Skin of body (tissue), 3 donors: ENCODE measurements at places on chromosomes 5 and 9.

GRCh38 chr5:113794981-113795380 is 281.5 kb downstream of the YTHDC2 start:
- DNase-seq = no peak

DNA sequence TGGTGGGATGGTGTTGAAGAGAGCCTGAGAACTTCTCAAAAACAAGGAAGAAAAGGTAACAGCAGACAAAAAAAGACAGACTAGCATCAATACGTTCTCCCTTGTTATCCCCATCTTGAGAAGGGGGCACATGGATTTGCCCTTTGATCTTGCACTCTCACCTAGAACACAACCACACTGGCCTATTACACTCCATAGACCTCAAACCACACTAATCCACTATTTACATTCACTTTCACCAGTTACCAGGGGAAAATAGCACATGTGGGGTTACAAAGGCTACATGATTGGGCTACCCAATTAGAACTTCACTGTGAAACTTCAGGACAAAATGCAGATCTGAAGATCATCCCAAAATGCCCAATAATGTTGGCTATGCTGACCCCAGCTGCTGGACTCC is 72.6 kb upstream of the SELENOP start:
- no peak for DNase-seq

GRCh38 chr9:114968671-114969070 is 38.3 kb upstream of the TNFSF8 start:
- DNase-seq = no peak

DNA sequence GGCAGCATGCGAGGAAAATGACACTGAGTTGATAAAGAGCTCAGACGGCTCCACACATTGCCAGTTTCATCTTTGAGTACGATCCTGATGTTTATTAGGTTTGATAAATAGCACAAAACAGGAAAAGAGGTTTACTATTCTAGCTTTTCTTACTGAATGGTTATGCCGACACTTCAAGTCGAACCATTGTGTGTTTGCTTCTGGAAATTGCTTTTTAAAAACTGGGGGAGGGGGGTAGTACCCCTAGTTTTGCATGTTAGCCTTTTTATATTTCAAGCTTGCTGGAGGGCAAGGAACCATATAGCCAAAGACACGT is 5.2 kb downstream of the PTCH1 start:
- DNase-seq = no peak

- no peak for DNase-seq
These were observed 88.0 kb downstream of the INIP start for GRCh38 chr9:112629671-112630485.

- no peak for DNase-seq
These were observed 278.7 kb downstream of the PARP8 start for GRCh38 chr5:50945139-50945538.

- DNase-seq = no peak
These were observed 280.5 kb downstream of the TUSC1 start for GRCh38 chr9:25397746-25398145.

DNA sequence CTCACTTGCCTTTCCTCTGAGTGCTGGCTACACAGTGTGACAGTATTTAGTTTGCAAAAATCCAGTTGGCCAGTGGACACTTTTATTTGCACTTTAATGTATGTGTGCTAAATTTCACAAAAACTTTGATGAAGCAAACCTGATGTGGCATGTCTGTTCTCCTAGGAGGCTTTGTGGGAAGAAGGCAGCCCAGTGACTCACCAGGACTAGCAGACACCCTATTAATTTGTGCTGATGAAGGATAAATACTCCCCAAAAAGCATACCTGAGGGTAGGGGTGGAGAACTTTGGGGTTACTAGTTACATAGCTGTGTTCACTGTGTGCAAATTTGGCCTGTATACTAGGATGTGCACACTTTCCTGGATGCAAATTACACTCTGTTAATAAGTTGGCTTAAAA is 39.3 kb upstream of the IPPK start:
- no peak for DNase-seq

GRCh38 chr5:32458880-32459495 is 14.4 kb upstream of the ZFR start:
- no peak for DNase-seq

GRCh38 chr5:170265522-170265921 is 32.1 kb downstream of the LCP2 start:
- DNase-seq = peak; percentile 88

GRCh38 chr5:78757269-78758053 is 108.9 kb upstream of the LHFPL2 start:
- peak; percentile 82 for DNase-seq

DNA sequence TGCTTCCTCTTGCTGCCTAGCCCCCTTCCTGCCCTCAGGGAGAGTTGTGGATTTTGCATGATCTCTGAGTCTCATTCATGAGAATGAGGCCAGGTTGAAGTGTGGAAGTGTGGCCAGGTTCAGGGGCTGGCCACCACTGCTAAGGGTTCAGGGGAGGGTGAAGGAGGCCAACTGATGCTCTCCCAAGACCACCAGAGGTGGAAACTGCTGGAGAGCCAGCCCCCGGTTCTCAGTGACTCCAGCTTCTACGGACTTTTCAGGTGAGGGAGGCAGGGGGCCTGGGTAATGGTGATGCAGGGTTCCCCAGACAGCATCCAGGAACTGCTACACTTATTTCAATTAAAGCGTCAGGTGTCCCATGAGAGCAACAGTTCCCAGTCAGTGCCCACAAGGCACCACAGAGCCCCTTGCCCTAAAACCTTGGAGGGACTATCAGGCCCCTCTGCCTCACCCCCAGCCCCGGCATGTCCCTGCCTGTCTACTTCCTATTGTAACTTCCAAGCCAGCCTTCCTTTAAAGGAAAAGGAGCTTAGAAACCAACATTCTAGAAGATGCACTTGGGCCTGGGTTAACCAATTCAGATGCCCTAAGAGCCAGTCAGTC is 50.1 kb downstream of the AMBP start:
- DNase-seq = no peak

- no peak for DNase-seq
These were observed 332.6 kb upstream of the PDE4D start for GRCh38 chr5:60226128-60226527.

DNA sequence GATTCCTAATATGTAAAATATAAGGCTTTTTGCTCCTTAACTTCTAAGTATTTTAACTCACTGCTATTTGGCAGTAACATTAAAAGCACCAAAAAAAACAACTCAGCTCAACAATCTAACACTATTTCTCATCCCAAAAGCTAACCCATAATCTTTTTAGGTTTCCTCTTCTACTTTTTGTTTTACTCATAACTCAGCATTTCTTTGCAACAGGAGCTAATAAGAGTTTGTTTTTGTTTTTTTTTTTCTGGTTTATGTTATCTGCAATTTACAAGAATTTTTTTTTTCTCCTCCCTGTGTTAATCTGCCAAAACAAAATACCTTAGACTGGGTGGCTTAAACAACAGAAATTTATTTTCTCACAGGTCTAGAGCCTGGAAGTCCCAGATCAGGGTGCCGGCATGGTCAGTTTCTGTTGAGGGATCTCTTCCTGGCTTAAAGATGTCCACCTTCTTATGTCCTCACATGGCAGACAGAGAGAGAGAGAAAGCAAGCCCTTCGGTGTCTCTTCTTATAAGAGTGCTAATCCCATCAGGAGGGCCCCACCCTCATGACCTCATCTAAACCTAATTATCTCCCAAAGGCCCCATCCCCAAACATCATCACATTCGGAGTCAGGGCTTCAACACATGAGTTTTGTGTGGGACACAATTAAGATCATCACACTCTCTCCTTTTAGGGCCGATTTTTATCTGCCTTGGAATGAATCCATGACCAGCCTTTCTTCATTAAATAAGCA is 31.2 kb downstream of the ARL15 start:
- no peak for DNase-seq

GRCh38 chr5:139531772-139532169 is 29.4 kb upstream of the UBE2D2 start:
- DNase-seq = no peak

- DNase-seq = no peak
These were observed 27.0 kb downstream of the ABITRAM start for GRCh38 chr9:108961151-108961550.

DNA sequence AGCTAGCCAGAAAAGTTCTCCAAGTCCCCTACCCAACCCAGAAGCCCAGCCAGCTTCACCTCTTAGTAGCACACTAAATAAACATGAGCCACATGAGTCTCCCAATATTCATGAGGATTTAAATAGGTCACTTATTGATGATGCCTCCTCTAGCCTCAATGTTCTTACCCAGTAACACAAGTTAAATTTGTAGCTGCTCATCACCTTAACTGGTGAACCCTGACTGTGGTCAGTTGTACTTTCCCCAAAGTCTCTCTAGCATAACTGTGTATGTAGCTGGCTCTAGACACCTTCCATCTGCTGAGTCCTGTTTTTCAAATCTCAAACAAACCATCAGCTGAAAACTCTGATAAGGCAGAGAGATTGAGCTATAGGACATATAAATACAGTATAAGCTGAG is 100.3 kb upstream of the ELAVL2 start:
- no peak for DNase-seq

DNA sequence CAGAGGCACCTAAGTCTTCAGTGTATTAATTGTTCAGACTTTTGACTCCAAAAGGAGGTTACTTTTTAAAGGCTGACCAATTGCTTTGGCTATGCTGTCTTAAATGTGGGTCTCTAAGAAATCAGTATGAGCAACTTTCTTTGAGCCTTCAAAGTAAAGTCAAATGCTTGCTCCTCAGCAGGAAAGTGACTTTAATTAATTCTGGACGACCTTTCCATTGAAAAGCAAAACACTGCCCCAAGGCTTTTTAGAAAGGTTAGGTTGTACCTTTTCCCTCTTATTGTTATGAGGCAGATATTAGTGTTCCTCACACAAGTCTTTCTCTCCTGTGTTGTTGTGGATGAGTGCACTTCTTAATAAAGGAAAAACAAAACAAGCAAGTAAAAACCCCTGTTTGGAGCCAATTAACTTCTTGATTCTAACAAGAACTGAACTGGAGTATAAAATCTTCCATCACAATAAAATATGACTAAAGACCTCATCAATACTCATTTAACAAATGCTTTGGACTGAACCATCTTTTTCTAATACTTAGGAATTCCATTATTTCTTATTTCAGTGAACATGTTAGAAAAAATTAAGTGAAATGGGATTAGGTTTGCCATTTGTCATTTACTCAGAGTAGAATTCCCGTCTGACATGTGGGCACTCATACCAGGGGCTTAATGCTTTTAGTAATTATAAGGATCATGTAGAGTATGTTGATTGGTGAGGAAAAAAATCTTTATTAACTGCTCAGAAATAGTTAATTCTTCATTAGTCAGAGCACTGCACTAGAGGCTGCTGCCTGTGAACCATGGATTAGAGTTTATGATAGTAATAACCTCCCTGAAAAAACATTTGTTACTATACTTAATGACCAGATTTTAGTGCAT is 159.1 kb upstream of the ZNF608 start:
- DNase-seq = no peak

- DNase-seq = no peak
These were observed 11.2 kb upstream of the SETD9 start for GRCh38 chr5:56898213-56898612.
